ENCODE measurements at places on chromosomes 3 and 15.

- DNase-seq = no peak
These were observed 35.5 kb upstream of the PLCL2 start for GRCh38 chr3:16849229-16849628.

- DNase-seq = no peak
These were observed 267.2 kb downstream of the FAM43A start for GRCh38 chr3:194952841-194953241.

GRCh38 chr3:138396752-138397410 lies 37.5 kb upstream of the ESYT3 start:
- no peak for DNase-seq

GRCh38 chr3:57933602-57934001 lies 74.6 kb upstream of the FLNB start:
- DNase-seq = no peak

DNA sequence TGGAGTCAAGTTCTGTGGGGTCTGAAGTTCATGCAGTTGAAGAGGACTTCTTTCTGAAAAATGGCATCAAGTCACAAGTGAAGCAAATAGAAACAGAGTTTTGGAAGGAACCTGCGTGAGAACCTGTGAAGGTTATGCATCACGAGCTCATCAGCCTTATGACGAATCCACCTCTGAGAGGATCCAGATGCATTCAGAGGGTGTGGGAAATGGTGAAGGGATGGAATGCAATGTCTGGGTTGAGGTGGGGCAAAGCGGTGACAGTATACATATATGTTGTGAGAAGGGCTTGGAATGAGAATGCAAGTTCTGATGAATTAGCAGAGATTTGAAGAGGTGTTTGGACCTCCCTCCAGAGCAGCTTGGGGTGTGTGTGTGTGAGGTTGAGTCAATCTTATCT lies 382.1 kb upstream of the TBL1XR1 start:
- no peak for DNase-seq

DNA sequence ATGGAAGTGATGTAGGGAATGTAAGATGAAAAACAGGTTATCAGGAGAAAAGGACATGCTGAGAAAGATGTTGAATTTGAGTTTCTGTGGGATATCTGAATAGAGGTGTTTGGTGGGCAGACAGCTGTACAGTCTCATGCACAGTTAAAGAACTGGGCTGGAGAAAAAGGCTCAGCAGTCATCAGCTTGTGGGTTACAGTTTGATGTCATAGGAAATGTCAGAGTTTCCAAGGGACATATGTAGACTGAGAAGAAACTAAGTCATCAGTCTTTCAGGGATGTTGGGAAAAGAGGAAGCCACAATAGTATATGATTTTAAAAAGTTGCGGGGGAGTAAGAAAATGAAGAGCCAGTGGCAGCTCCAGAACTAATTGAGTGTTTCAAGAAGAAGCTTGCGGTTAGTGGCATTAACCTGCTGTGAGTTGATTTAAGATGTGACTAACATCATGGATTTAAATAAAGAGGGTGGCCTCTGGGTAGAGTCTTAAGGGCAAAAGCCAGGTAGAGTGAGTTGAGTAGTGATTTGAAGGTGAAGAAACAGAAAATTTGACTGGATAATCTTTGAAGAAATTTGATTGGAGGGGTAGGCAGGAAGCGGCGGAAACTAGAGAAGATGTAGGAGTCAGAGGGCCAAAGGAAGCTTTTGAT lies 24.6 kb downstream of the GORASP1 start:
- no peak for DNase-seq

GRCh38 chr3:157369727-157370421 lies 66.8 kb upstream of the PTX3 start:
- no peak for DNase-seq

GRCh38 chr3:187919048-187919447 lies 173.8 kb upstream of the BCL6 start:
- no peak for DNase-seq

- no peak for DNase-seq
These were observed 24.7 kb downstream of the PDHB start for GRCh38 chr3:58408906-58409305.

DNA sequence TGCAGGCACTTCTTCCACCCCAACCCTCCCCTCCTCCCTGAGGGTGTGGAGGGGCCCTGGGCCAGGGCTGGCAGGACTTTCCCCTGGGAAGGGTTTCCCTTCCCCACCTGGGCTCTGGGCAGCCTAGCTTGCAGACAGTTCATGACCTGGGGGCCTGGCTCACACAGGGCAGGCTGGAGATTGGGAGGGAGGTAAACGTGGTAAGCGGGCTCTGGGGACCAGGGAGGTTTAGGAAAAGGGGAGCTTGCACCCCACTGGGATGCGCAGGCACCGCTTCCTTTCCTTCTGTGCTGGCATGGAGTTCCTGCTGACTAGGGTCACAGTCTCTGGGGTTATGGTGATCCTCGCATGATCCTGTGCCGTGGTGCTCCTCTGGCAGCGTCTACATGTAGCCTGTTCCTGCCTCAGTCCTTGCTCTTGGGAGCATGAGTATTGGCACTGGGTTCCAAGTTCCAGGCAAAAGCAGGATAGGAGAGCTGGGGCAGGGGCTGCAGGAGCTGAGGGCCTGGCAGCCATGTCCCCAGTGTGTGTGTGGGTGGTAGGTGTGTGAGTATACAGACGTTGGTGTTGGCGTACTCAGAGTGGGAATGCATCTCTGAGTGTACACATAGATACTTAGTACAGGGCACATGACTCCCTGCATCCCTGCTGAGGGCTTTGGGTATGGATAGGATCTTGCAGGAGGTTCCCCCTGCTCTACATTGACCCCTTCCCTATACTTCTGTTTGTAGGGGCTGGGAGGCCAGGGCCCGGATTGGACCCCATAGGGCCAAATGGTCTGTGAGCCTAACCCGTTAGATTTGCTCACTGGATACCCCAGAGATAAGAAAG lies 6.9 kb downstream of the GLYCTK start:
- DNase-seq = no peak

GRCh38 chr3:46301122-46301835 lies 52.6 kb upstream of the CCR2 start:
- no peak for DNase-seq

- no peak for DNase-seq
These were observed 35.0 kb downstream of the KBTBD8 start for GRCh38 chr3:67033079-67033478.

DNA sequence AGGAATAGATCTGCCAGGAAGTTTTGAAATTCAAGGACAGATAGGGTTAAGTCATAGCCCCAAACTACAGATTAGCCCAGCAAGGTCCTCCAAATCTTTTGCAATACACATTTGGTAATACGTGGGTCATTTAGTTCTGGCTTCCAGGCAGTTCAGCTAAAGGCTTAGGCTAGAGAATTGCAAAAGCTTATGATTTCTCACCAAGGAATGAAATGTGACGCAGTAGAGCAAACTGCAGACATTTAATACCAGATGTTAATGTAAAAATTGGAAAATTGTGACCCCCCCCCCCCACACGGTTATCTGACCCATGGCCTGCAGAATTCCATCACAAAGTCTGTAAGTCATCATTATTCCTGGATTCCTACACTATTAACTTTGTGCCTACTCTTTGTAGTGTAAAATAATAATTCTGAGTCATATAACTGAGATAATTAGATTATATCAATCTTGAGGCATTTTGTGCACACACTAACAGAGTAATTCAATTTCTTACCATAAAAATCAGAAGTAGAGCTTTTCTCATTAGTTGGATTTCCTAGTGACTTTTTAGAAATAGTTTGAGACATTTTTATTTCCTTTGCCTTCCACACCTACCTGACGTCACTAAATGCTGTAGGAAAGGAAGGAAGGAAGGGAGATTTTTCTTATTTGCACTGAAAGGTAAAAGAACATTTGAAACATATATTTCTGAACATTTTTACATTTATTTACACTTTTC lies 235.2 kb downstream of the DTWD1 start:
- DNase-seq = peak; percentile 93

DNA sequence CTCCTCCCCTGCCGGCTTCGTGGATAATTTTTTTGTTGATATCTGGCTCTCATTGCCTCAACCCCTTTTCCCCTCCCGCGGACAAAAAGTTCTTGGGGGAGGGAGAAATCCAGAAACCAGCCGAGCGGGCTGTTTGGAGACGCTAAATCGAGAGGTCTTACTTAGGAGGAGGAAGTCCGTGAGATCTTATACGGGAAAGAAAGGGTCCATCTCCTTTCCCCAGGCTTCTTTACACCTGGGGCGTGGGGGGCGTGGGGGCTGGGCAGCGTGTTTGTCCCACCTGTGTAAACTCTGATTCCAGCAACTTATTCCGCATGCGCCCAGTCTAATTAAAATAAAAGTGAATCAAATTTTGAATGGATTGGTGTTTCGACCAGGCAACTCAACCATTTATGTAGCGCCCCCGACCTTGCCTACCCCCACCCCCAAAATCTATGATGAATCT lies 364 bp upstream of the CADPS start:
- no peak for DNase-seq
